Cerebellar nuclear complex (tissue), 1 donor: ENCODE measurements at places on chromosomes 4 and X.
A peak's percentile ranks its signal among the peaks of the same experiment; 100 is the strongest.

- no peak for DNase-seq
These were observed 367.0 kb upstream of the ATOH1 start for GRCh38 chr4:93461541-93461940.

- DNase-seq: no peak
These were observed 233.8 kb downstream of the FRMPD4 start for GRCh38 chrX:12372111-12372510.

- no peak for DNase-seq
These were observed 100.5 kb upstream of the TBC1D9 start for GRCh38 chr4:140856621-140857062.

DNA sequence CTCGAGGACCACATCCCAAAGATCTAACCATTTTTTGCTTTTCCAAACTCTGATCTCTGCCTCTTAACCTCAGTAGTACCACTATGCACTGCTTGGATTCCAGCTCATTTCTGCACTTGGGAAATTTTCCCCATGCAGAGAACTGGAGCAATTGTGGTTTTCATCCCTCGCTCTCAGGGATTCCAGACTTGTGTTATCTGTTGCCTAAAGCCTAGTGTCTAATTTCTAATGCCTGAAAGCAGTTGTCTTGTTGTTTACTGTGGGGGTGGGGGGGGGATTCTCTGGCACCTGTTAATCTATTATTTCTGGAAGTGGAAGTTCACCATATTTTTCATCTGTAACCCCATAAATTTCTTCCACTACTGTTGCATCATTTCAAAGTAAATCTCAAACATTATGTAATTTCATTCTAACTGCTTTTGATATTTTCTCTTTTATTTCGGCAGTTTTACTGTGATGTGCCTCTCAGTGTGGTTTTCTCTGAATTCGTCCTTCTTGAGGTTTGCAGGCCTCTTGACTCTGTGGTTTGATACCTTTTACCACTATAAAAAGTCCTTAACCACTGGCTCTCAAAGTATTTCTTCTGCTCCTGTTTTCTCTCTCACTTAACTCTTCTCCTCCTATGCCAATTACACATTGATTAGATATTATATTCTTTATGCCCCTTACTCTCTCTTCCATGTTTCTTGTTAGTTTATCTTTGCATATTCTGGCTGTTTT is 205.6 kb upstream of the EOLA2 start:
- no peak for DNase-seq

DNA sequence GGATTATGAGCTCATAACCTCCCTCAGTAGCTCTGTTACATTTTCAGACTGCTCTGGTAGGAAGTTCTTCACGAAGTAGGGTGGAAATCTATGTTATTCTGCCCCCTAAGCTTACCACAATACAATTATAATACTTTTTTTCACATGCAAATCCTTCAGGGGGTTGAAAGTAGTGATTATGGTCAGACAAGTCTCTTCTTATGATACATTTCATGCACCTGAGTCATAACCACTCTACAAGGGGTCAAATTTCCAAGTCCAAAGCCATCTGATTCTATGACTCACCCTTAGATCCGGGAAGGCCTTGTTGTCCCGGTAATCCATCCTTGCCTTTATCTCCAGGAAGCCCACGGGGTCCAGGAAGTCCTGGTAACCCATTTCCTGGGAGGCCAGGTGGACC is 95.2 kb downstream of the ATG4A start:
- no peak for DNase-seq

DNA sequence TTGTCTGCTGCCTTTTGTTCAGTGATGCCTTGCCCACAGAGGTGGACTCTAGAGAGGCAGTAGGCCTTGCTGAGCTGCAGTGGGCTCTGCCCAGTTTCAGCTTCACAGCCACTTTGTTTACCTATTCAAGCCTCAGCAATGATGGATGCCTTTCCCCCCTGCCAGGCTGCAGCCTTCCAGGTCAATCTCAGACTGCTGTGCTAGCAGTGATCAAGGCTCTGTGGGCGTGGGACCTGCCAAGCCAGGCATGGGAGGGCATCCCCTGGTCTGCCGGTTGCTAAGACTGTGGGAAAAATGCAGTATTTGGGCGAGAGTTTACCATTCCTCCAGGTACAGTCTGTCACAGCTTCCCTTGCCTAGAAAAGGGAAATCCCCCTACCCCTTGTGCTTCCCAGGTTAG is 175.2 kb upstream of the PBDC1 start:
- DNase-seq: no peak

- DNase-seq: no peak
These were observed 100.0 kb downstream of the ATP11C start for GRCh38 chrX:139832718-139833309.

DNA sequence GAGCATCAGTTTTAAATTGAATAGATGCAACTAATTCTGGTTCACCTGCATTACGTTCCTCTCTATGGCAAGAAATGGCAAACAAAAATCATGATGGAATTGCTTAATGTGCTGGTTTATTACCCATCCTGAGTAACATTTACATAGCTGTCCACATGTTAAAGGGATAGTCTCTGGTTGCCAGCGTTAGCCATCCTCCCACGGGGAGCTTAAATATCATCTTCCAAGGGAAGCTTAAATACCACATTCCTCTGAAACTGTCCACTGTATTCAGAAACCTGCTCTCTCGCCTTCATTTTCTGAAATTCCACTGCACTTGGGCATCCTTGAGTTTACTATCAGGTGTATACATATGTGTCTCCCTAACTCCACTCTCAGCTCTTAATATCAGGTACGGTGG is 586.6 kb downstream of the TLL1 start:
- DNase-seq: no peak

DNA sequence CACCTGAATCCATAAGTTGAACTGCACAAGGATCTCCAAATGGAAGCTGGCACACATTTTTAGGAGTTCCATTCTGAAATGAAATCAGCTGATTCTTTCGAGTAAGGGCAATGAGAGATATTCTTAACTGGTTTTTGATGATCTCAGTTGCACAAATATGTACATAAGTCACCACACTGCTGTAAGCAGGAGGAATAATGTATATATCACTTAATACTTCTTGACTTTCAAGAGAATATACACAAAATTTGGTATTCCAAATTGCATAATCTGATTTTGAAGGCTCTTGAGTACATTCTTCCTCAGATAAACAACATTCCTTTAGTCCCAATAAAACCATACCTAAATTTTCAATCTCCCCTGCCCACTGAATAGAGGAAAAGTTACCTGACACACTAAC is 8.2 kb downstream of the FANCB start:
- DNase-seq: no peak

GRCh38 chr4:152368001-152368400 is 167.9 kb downstream of the FBXW7 start:
- no peak for DNase-seq

DNA sequence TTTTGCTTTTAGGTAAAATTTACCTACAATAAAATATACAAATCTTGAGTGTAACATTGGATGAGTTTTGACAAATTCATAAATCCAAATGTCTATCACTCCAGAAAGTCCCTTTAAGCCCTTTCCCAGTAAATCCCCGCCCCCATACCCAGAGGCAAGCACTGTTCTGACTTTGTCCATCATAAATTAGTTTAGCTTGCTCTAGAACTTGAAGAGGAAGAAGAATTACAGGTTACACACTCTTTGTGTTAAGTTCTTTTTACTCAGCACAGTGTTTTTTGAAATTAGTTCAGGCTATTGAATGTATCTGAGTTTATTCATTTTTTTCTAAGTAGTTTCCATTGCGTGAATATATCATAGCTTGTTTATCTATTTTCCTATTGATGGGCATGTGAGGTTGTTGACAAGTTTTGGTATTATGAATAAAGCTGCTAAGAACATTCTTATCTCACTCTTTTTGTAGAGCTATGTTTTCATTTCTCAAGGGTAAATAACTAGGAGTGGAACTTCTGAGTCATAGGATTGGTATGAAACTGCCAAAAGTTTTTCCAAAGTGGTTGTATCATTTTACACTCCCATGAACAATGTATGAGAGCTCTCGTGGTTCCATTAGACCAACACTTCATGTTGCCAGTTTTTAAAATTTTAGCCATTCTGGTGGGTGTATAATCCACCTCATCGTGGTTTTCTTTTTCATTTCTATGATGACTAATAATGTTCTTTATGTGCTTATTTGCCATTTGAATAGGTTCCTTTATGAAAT is 22.4 kb upstream of the HPSE start:
- no peak for DNase-seq

DNA sequence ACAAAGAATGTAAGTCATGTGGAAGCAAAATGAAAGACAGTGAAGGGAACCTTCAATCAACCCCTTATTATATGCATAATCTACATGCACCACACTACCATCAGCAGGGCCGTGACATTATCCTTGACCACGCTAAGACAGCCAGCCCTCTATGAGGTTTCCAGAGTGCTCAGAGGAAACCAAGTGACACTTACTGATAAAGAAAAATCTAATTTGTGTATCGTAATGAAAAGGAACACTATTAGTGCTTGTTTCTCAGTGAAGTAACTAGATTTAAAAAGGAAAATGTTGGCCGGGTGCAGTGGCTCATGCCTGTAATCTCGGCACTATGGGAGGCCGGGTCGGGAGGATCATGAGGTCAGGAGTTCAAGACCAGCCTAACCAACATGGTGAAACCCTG is 56.4 kb downstream of the ABCG2 start:
- DNase-seq: no peak

DNA sequence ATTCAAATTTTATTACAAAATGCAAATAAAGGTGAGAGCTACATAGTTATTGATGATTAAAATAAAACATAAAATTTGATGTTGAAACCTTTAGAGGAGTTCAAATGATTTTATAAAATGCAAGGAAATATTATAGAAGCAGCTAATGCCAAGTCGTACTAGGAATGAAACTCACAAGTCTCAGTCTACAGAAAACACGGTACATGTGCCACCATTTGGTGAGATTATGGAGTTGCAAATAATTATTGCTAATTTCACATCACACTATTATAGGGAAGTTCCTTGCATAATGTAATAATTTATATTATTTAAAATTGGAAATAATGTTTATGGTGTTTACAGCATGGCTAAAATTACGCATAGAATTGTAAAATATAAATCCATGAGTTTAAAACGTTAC is 1601.7 kb upstream of the TENM3 start:
- no peak for DNase-seq

GRCh38 chr4:25174674-25175073 is 14.4 kb upstream of the SEPSECS start:
- no peak for DNase-seq

DNA sequence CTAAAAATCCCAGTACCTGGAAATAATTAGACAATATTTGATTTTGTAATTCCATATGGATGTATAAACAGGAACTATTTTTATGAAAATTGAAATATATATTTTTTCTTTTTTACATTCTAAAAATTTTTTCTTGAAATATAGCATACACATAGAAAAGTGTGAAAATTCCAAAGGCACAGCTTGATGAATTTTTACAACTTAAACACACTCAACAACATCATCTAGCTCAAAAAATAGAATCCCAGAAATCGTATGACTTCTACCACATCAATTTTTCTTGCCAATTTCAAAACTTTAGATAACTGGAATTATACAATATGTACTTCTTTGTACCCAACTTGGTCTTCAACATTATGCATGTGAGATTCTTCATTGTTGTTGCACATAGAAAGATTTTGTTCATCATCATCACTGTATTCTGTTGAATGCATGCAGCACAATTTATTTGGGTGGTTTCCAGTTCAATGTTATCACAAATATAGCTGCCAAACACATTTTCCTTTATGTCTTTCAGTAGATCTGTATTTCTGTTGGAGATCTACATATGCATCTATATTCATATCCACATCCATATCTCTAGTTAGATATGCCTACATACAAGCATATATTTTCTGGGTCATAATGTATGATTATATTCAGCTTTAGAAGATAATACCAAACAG is 340.7 kb upstream of the SLIT2 start:
- DNase-seq: no peak

DNA sequence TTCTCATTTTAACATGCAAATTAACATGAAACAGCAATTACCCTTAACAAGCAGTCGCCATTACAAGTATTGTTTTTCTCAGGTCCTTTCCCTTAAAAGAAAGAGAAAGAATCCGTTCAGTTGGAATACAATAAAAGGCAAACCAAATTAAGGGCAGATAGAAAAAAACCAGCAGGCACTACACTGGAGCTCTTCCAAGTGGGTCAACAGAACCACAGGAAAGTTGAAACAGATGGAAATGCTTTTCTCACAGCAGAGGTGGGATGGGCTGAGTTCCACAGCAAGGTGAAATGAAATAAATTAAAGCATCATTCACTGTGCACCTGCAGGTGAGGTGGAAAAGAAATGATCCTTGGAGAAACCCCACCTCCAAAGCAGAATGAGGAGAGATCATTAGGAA is 102.6 kb downstream of the APBB2 start:
- no peak for DNase-seq

DNA sequence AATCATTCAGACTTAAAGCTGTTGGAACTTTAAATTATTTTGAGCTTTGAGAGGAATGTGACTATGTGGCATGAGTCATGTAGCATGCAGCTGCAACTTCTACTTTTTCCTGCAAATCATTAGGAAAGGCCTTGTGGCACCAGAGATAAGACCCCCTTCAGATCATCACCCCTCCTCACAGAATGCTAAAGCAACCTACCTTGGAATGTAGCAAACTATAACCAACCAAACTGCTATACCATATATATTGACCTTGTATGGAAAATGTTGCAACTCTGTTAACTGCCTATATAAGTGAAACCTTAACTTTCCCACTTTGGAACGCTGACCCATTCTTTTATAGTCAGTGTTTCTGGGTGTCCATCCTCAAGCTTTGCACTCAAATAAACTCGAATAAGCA is 32.0 kb downstream of the ATXN3L start:
- no peak for DNase-seq

- DNase-seq: peak; percentile 40
These were observed 49.2 kb downstream of the SEL1L3 start for GRCh38 chr4:25813448-25814106.

- no peak for DNase-seq
These were observed 663 bp upstream of the USP53 start for GRCh38 chr4:119211867-119212233.

GRCh38 chrX:41827886-41828285 is 95.5 kb downstream of the CASK start:
- DNase-seq: no peak

DNA sequence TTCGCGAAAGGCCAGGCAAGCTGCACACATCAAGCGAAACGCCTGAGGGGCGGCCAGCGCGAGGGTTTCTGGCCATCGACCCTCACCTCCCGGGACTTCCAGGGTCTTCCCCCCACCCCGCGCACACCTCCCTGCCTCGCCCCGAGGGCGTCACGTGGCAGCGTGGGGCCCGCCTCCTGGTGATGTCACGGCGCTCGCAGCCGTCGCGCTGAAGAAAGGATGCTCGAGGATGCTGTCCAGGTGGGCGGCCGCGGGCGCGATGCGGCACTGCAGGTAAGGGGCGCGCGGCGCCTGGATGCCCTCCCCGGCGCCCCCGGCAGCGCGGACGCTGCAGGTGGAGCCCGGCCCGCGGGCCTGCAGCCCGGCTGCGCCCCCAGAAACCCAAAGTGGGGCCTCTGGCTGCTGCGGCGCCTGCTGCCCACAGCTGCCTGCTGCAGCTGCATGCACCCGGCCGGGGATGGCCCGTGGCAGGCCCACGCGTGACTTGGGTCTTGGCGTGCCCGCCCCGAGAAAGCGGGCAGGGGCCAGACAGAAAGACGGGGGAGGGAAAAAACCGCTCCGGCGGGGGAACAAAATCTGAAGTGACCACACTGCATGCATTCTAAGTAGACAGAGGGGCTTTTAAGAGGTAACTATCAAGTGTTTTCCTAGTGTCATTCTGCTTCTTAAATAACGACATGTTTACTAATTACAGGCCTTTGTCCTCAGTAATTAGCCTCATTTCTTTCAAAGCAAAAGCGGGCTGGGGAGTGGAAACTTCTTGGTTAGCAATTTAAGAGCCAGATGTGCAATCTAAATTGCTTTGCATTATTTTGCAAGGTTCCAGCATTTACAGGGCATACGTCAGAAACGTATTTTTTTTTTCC is 1.7 kb downstream of the CLCN4 start:
- peak; percentile 19 for DNase-seq

- DNase-seq: no peak
These were observed 762.6 kb downstream of the PCDH18 start for GRCh38 chr4:136769717-136770116.
